Stimulated activated CD4-positive, alpha-beta T cell treated with anti-CD3 and anti-CD28 coated beads, Interleukin-2, amount 100 ng/mL, for 48 hours (primary cell): ENCODE measurements at places on chromosomes 16 and 17.
A peak's percentile ranks its signal among the peaks of the same experiment; 100 is the strongest.

- no peak for DNase-seq
Measured at GRCh38 chr17:5931616-5932015, 138.6 kb upstream of the WSCD1 start.

GRCh38 chr16:19851476-19851875, 33.2 kb downstream of the GPRC5B start:
- no peak for DNase-seq

DNA sequence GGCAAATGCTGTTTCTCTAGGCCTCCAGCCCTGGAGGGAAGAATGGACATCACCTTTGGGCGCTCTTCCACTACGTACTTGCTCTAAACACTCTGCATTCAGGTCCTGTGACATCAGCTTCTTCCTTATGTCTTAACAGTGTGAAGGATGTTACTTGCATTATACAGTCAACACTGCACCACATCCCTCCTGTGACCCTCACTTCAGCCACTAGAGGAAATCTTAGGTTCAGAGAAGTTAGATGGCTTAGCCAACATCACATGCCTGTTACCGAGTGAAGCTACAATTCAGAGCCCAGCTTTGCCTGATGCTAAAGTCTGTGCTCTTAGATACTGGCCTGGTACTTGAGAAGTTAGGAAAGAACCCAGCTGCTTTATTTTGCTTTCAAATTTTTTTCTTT, 18.3 kb downstream of the UBFD1 start:
- DNase-seq: no peak

- DNase-seq: peak; percentile 79
Measured at GRCh38 chr17:61412143-61412859, 12.7 kb downstream of the TBX2 start.

DNA sequence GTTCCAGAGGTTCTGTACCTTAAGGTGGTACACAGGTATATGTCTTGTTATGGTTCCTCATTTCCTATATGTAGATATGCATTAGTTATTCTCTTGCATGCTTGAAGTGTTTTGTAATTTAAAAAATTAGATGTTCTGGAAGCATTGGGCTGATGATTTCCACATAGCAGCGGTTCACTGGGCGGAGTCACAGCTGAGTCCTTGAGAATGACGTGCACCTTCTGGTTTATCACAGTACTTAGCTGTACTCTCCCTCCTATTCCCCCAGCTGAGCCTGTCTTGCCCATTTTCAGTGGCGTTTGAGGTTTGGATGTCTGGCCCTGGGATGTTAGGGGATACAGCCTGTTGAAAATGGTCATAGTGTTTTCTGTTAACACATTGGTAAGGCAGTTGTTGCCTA, 327.1 kb downstream of the SNX29 start:
- no peak for DNase-seq

DNA sequence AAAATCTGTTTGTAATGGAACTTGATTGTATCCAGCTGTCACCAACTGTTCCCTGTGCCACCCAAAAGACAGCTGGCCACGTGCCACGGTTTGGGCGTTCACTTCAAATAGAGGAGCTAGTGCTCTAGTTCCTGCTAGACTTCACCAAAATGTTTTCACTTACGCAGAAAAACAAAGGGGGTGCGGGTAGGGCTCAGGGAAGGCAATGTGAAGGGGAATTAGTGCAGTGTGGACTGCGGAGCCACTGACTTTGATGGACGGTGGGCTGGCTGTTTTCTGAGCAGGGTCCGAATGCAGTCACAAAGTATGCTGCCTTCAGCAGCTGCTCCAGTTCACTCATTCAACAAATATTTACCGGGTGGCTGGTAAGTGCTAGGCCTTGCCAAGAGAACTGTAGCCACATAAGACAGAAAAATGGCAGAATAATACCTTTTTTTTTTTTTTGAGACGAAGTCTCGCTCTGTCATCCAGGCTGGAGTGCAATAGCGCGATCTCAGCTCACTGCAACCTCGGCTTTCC, 7.6 kb upstream of the CYTH1 start:
- no peak for DNase-seq

DNA sequence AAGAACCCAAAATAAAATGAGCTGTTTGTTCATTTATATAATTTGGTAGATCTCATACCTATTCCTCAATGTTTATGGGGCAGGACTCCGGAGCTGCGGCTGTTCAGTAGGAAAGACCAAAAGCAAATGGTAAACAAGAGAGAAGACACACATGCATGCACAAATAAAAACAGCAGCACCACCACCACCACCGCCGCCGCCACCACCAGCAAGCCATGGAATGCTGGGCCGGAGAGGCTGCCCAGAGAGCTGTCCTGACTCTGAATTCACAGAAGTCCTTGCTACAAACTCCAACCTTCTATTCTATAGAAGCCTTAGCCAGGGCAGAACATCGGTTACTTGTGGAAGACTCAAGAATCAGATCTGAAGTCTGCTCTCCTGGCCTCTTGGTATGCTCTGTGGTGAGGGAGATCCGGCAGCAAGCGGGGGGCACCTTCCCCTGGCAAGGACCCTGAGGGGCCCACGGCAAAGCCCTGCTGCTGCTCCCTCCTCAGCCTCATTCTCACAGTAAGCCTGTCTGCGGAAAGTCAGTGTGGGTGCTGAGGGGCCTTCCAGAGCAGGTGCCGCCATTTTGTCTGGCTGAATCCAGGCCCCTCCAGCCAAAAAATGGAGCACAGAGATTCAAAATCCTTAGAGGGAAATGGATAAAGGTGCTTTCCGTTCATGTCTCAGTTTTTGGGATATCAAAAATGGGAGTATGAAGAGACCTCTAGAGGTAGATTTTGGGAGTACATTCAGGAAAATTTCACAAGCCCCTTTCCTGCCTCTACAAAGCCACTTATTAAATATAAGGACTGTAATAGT, 6.4 kb upstream of the FOXJ1 start:
- DNase-seq: no peak

- no peak for DNase-seq
Measured at GRCh38 chr17:59617156-59617732, 2.5 kb upstream of the CLTC start.

DNA sequence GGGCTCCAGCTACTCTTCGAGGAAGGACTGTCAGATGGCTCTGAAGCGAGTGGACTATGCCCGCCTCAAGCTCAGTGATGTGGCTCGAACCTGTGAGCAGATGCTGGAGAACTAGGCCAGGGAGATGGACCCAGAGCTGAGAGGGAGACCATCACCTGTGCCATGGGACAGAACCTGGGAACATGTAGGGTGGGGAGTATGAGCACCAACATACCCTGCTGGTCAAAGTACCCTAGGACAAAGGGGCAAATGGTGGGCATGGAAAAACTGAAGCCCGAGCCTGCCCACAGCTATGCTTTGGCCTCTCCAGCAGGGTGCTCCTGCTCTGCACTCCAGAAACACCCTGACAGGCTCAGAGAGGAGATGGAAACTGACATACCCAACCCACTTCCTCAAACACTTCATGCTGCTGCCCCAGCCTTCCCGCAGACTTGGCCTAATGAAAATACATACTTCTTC, 1.9 kb downstream of the MED11 start:
- no peak for DNase-seq

DNA sequence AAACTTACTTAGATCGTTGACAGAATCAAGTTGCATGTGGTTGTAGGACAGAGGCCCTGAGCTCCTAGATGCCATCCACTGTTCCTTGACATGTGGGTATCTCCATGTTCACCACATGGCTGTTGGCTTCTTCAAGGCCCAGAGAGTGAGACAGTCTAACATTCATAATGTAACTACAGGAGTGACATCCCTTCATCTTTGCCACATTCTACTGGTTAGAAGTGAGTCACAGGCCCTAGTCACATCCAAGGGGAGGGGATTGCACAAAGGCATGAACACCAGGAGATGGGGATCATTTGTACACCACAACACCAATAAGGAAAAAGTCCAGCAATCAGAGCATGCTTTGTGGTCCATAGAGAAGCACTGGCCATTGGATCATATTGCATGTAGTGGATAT, 56.6 kb downstream of the WSCD1 start:
- DNase-seq: no peak

DNA sequence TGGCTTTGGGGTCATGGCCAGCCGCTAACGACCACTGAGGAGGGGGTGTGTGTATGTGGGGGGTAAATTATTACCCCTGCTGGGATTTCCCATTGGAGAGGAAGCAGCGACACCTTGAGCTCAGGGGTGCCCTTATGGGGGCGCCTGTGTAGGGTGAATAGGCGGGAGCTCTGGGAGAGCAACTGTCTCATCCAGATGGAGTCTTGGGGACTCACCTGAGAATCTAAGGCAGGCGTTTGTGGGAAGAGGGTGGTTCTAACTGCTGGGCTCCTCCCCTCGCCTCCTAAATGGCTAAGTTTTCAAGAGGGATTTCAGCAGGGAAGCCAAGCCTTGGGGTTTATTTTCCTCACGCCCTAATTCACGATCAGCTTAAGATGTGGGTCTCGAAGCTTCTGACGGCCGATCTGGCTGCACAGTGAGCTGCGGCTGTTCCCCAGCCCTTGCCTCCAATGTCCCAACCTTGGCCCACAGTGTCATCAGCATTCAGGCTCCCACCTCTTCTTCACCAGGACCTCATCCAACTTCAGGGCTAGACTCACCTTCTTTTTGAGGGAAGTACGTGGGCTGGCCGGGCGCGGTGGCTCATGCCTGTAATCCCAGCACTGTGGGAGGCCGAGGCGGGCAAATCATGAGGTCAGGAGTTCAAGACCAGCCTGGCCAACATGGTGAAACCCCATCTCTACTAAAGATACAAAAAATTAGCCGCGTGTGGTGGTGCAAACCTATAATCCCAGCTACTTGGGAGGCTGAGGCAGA, 136.9 kb upstream of the EEF2KMT start:
- no peak for DNase-seq

GRCh38 chr17:51997723-51998122, 160.8 kb downstream of the CA10 start:
- DNase-seq: no peak

DNA sequence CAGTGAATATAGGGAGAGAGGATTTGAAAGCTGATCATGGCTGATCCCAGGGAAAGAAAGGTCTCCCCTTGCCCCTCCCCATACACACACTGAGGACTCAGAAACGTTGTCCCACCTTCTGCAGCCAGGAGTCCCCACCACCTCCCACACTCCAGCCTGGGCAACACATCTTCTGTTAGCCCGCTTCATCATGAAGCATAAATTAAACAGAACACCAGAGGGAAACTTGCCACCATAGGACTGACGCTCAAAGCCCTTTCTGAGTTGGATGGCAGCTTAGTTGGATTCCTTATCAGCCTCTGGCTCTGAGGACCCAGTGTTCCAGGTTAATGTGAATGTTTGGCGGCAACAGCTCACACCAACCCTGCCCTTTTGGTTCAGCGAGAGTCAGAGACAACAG, 33.9 kb downstream of the ARHGAP27 start:
- no peak for DNase-seq

DNA sequence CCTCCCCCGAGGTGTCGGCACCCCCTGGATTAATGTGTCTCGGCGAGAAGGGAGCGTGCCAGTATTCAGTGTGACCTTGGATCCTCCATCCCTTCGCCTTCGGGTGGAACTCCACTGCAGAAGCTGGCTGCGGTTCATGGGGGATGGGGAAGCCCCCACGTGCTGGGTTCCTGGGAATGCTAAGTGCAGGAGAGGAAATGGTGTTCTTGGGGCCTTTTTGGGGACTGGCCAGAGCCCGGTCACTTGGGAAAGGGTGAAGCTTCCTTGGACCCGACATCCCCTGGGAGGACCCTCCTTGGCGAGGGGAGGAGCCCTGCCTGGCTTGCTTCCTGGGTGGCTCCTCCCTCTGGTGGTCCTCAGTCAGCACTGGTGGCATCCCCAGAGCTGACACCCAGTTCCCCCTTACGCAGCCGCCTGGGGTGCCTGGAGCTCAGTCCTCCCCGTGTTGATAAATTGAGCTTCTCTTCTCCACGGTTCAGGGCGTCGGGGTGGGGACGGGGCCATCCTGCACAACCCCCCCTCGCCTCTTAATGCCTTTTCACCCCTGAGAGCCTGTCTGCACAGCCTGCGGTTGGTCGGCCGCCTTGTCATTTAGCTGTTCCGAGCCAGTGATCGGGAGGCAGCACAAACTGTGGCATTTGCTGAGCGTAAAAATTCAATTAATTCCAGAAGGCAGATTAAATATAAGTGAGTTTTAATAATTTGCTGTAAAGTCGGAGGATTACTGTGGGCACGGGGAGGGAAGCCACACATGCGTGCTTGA, 30.7 kb upstream of the GSE1 start:
- DNase-seq: no peak

- no peak for DNase-seq
Measured at GRCh38 chr17:73362697-73363096, 50.9 kb upstream of the CDC42EP4 start.

DNA sequence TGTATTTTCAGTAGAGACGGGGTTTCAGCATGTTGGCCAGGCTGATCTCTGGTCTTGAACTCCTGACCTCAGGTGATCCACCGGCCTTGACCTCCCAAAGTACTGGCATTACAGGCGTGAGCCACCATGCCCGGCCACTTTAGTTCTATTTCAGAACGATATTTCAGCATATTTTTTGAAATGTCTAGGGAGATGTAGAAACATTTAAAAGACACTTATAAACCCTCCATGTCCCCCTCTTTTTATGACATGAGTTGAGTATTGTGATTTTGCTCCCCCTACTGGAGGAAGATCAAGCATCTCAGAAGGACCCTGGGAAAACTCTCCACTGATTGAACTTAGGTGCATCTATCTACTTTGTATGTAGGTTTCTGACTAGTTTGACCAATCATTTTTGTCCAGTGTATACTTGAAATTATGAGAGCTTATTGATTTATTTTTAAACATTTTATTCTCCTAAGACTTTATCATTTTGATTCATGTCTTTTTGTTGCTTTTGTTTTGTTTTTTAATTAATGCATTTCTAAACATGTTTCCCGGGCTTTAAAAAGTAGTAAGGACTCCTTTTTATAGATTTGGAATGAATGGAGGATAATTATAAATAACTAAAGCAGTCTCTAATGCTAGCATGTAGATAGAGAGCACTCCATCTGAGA, 105.1 kb downstream of the CHD9 start:
- no peak for DNase-seq

GRCh38 chr17:79444198-79444597, 166.7 kb downstream of the RBFOX3 start:
- no peak for DNase-seq

DNA sequence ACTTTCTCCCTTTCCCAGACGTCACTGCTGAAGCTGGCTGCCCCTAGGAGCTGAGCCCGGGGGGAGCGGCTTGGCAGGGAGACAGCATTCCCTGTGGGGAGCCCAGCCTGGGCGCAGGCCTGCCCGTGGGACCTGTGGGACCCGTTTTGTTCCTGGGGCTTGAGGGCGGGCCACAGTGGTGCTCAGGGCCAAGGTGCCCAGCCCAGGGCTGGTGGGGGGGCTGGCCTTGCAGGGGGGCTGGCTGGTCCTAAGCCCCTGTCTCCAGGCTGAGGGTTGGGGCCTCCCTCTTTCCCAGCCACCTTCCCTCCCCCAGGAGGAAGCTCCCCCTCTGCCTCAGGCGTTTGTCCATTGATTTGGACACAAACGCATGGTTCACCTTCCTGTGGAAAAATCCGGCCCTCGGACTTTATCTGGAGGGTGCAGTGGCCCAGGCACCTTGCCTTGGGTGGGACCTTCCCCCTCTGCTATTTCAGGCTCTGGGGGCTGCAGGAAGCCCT, 4.4 kb downstream of the NHERF2 start:
- DNase-seq: no peak

GRCh38 chr17:58396173-58396572, 21.2 kb downstream of the RNF43 start:
- no peak for DNase-seq
